ENCODE measurements at places on chromosomes 3 and 15.
A peak's percentile ranks its signal among the peaks of the same experiment; 100 is the strongest.

DNA sequence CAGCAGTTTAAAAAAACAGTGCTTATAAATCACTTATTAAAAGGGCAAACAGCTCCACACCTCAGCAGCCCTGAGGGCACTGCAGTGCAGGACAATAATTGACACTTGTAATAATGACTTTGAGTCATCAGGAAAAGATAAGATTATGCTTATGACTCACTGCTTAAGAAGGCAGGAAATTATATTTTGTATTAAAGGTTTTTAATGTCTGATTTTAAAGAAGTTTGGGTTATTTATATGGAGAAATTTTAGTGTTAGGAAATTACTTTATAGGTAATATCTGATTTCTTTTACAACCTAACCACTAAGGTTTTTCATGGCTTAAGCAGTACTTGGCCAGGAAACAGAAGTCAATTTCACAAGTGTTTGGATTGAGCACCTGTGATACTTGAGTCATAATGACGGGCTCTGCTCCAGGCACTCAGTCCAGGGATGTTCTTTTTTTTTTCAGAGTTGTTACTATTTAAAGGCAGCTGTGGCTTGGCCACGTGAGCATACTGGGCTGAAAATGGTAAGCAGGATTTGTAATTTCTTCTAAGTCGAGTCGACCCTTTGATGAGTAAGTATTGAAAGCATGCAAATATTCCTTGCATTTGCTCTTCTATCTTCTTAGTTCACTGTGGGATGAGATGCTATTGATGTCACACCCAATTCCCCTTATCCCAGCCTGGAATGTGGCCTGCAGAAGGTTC is 21.6 kb upstream of the SLC6A20 start:
- DNase-seq: peak; percentile 69

DNA sequence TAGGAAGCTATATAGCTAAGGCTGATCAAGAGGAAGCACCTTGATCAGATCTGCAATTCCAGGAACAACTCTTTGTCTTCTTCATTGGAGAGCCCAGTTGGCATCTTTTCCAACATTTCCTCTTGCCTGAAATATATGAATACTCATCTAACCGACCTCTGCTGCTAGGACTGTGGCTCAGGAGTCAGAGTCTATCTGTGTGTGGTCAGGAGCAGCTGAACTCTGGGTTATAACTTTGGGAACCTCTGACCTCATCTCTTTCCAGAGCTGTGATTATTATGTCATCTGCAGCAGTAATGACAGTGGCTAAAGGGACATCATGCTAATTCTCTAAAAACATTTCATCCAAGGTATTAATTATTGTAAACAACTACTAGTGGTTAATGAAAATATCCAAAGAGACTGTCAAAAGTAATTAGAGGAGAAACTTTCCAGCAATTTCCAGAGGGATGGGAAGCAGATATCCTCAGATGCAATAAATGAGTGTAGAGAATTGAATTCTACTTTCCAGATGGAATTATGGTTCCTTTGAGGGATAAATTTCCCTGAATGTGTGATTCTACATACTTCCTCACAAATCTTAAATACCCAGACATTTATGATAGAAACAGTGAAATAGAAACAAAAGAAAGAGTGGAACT is 11.5 kb upstream of the SPINK8 start:
- no peak for DNase-seq

DNA sequence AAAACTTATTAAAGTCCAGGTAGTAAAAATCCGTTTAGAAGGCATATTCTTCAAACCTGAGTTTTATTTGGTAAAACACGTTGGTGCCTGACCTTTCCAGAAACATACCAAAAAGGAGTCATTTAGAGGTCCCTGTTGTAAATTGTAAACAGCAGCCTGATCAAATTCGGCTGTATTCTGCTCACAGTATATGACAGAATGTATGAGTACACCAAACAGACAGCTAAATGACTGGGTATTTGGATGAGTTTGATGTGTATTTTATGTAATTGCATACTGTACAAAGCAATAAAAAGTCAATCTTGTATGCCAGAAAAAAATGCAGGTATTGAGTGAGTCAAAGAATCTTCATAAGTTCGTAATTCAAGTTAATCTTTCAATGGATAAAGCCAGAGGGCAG is 330.4 kb downstream of the RBMS3 start:
- no peak for DNase-seq

GRCh38 chr3:46283881-46284450 is 41.7 kb downstream of the CCR3 start:
- no peak for DNase-seq

GRCh38 chr3:5690904-5691532 is 503.5 kb downstream of the EDEM1 start:
- no peak for DNase-seq

DNA sequence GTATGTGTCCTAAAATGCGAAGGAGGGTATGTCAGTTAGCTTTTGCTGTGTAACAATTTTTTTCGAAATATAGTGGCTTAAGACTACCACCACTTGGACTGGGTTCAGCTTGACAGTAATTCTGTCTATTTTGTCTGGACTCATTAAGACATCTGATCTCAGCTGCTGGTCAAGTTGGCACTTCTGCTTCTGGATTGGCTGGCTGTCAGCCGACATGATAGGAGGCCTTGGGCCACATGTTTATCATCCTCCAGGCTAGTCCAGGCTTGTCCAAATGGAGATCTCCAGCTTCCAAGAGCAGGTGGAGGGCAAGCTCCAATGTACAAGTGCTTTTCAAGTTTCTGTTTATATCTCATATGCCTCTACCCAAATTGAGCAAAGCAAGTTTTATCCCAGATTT is 95.9 kb downstream of the GALK2 start:
- no peak for DNase-seq

DNA sequence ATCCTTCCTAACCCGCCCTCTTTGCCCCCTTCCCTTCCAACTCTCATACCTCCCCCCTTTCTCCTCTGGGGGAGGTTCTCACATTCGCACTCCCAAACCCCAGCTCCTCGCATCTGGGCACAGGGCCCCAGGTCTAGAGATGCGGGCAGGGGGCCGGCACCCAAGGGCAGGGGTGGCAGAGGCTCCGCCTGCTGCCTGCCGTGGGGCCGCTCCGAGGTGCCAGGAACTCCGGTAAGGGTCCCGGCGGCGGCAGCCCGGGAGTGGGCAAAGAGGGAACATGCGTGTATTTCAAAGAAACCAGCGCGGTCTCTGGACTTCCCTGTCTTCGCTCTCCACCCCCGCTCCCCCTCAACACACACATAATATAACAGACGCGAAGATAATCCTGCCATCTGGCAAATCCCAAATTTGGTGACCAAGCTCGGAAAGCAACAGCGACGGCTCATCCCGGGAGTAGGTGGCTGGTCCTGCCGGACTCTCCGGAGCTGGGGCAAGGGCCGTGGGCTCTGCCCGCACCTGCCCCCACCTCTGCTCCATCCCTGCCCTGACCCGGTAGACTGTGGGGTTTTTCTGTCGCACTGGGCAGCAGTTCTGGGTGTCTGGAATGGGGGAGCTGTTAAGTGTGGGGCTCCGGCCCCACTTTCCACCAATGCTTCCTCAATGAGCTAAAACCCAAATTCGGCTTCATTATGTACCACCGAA is 31.0 kb downstream of the NR2F2 start:
- DNase-seq: no peak

DNA sequence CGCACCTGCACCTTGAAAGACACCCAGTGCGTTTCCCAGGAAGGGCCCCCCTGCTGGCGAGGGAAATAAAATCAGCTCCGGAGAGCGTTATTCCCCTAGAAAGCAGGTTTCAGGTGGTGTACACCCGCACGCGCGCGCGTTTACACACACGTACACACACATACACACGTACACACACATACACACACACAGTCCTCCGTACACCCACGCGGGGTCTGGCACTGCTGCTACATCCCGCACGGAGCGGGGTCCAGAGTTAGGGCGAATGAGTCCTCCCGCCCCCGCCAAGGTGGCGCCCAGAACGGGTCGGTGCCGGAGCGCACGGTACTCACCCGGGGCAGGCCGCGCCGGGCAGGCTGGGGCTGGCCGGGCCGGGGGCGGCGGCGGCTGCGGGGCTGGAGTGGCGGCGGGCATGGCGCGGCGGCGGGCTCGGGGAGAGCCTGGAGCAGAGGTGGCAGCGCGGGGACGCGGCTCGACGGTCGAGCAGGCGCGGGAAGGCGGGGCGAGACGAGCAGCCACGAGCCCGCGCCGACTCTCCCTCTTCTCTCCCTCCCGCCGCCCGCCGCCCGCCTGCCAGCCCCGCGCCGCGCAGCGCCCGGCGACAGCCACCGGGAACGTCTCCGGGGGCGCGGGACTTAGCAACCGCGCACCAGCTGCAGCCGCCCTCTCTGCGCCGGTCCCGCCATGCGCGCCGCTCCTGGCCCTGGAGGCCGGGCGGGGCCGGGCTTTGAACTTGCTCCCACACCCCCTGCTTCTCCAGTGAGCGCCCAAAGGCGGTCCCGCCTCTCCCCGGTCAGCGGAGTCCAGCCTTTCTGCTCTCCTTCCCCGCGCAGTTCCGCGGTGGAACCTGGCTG is at the start of gene DCLK3:
TSS of gene DCLK3 (minus strand) at position 704 of the 854 bp plus-strand sequence. CDS start at position 414, 290 bp downstream.
- peak; percentile 40 for DNase-seq

- DNase-seq: no peak
Observed at GRCh38 chr3:183818041-183818620, 7.2 kb downstream of the MAP6D1 start.

DNA sequence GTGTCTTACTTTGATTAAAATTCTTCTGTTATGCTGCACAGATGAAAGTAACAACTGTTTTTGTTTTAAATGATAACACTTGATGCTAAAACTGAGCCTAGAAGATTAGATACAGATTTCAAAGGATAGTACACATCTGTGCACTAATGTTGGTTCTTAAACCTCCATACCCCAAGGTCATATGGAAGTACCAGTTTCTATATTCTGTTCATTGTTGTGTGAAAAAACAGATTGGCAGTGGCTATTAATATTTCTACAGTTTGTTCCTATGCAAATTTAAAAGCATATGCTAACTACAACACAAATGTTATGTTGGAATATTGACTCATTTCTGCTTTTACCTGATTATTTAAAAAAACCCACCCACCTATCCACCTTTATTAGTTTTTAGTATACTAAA is 32.0 kb upstream of the GBE1 start:
- no peak for DNase-seq

- DNase-seq: peak; percentile 90
Observed at GRCh38 chr3:66971891-66972551, 26.1 kb upstream of the KBTBD8 start.

DNA sequence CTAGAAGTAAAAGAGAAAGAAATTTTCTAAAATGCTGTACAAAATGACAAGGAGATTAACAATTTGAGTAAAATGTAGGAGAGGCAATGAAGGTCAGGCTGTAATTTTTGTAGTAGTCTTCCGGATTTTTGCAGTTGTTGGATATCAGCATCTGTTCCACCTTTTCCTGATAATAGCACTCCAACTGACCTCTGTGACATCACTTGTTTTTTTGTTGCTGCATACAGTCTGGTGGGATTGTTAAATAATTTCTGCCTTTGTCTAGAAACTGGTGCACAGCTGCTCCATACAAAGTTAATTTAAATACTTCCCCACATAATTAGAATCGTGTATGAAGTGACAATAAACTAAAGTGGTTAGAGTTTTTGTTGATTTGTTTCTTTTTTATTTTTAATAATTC is 731.4 kb downstream of the PLOD2 start:
- DNase-seq: no peak

GRCh38 chr15:35559683-35560082 is 13.7 kb upstream of the DPH6 start:
- DNase-seq: no peak

DNA sequence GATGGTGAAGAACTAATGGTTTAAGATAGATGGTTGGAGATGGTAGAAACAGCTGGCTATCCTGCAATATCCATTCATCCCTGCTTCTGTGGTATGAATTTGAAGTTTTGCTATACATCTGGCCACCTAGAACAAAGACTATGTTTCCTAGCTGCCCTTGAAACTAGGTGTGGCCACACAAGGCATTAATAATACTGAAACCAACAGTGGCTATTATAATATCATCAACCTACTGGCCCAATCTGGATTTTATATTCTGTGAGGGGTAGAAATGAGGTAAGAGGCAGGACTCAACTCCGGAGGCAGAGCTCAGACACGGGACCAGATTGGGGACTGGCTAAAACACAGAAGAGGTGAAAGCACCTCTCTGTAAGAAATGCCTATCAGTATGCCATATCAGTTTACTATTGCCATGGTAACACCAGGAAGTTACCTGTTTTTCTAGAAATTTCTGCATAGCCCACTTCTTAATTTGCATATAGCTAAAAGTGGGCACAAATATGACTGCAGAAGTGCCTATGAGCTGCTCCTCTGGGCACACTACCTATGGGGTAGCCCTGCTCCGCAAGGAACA is 8.4 kb downstream of the IFT80 start:
- no peak for DNase-seq
